ENCODE measurements at places on chromosomes 11 and 22.

GRCh38 chr11:76834151-76834550, 26.6 kb upstream of the ACER3 start:
- DNase-seq: no peak

DNA sequence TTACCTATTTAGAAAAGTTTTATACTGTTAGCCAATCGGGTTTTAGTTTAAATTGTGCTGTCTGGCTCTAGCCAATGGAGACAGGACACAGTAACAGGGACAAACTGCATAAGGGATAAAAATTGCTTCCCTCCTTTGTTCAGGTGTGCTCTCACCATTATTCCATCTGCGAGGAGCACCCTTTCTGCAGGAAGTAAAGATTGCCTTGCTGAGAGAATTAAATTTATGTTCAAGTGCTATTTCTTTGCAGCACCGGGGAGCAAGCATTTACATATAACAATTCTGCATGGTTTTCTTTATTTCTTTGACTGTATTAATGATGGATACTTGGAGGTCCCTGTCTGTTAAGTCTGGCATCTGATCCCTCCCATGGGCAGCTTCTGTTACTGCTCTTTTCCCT, 80.5 kb downstream of the BRD1 start:
- no peak for DNase-seq

DNA sequence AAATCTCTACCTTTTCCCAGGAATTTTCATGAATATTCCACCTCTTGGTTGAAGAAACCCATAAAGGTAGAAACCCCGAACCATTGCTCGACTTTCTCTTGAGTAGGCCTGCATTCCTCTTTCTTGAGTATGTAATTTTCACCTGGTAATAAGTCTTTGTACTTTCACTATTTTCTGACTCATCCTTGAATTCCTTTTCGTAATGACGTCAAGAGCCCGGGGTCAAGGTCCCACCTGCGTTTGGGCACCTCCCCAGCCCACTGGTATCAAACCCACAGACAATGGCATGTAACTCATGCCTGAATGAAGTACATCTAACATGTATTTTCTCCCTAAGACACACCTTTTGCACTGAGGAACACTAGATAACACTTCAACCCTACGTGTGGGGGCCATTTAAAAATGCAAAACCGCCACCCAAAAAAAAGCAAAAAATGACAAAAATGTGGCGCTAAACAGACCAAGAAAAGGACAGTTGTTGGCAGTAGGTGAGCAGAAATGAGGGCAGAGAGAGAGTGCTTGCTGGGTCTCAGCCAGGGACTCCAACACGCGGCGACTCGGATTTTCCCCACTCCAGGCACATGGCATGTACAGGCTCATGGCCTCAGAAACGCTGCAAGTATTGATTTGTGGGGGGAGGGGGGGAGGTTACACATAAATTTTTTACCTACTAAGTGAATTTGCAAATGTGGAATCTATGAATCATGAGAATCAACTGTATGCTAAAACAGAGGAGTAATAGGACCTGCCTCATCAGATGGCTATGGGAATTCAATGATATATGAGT, 4.1 kb upstream of the C11orf24 start:
- DNase-seq: no peak

DNA sequence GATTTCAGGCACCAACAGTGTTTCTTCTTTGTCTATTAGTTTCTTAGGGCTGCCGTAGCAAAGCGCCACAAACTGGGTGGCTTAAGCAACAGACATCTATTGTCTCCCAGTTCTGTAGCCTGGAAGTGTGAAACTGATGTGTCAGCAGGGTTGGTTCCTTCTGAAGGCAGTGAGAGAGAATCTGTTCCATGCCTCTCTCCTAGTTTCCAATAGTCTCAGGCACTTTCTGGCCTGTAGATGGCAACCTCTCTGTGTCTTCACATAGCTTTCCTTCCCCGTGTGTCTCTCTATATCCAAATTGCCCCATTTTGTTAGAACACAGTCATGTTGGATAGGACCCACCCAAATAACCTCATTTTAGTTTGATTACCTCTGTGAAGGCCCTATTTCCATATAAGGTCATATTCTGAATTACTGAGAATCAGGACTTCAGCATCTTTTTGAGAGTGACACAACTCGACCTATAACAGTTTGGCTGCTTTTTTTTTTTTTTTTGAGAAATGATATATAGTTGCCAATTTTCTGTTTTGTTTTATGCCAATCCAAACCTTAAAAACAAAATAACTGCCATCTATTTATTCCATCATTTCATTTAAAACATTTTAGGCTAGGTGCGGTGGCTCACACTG, 108.2 kb downstream of the SLC36A4 start:
- no peak for DNase-seq

GRCh38 chr11:104011044-104011443, 25.4 kb upstream of the DDI1 start:
- DNase-seq: no peak

DNA sequence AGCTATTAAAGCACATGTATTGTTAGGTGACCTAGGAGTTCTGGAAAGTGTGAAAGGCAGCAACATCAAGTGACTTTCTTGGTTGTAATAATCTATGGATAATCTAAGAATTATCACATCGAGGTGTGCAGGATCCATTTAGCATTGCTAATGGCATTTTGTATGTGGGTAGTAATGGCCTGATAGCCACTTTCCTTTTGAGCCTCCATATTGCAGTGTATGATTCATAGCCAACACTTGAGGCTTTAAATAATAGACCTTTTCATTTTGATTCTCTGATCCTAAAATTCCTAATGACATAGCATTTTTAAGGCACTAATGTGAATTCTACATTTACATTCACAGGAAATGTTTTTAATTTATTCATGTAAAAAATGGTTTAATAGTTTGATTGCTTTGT, 759.4 kb downstream of the NELL1 start:
- DNase-seq: no peak

- no peak for DNase-seq
Measured at GRCh38 chr11:75200051-75200450, 40.5 kb upstream of the TPBGL start.

- DNase-seq: no peak
Measured at GRCh38 chr11:70643642-70644041, 245.3 kb downstream of the CTTN start.

DNA sequence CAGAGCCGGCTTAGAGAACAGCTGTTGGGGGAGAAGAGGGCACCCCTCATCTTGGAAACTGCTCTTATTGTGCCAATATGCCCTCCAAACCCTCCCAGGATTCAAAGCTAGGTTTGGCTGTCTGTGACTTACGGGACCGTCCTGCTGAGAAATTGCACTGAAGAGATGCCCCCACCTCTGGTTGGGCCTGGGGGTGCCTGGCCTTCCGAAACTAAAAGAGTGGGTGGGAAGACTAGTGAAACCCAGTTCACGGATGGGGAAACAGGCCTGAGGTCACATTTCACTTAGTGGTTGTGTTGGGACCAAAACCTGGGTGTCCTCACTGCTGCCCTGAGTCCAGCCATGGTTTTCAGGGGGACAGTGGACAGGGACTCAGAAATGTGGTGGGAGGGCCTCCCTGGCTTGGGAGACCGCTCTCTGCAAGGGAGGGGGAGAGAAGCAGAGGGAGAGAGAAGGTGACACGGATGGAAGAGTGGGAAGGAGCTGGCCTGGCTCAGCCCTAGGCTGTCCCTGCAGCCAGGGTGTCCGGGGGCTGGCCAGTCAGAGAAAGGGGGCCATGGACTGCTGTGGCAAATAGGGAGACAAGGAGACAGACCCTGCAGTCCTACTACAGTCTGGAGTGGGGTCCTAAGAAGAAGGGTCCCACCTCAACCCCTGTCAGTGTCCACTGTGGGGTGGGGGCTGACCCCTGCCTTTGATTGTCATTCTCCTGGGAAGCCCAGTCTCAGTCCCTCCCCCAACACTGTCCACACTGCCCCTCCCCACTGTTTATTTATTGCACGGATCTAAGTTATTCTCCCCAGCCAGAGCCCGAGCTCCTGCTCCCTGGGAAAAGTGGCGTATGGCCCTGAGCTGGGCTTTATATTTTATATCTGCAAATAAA, 13.6 kb downstream of the MAFF start:
- DNase-seq: no peak

- DNase-seq: no peak
Measured at GRCh38 chr11:116773203-116774097, 663 bp upstream of the BUD13 start.

- DNase-seq: no peak
Measured at GRCh38 chr11:44949160-44950030, 1.3 kb downstream of the TP53I11 start.

DNA sequence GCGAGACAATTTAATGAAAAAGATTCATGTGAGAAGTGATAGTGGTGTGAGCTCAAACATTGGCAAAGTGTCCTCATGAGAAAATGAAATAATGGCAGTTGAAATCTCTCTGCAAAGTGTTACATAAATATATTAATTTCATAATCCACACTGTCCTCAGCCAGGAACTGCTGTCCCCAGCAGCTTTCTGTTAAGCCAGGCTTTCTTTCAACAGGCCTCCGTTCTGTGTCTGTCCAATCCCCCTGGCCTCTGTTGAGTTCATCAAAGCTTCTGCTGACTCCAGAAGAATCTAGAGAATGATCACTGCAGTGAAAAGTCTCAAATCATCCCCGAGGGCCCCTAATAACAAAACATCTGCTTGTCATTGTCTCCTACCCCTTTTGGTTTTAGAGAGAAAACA, 10.0 kb upstream of the ASCC2 start:
- DNase-seq: no peak

- DNase-seq: no peak
Measured at GRCh38 chr11:68090706-68091105, 30.5 kb downstream of the CHKA start.

- no peak for DNase-seq
Measured at GRCh38 chr11:8956860-8957259, 7.4 kb downstream of the TMEM9B start.

DNA sequence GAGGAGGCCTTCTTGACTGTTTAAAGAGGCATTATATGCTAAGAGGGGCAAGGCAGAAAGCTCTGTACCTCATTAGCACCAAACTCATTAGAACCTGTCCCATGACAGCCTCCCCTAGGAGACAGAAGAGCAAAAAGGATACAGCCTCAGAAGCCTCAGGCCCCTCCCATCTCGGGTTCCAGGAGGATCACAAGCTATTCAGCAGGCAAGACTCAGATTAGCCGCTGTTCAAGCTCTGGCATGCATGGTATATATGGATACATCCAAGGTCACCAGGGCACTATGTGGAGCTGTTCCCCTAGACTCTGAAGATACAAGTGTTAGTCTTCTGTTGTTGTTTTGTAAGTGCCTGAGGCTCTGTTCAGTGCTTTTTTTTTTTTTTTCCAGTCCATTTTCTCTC, 32.1 kb downstream of the ATXN10 start:
- no peak for DNase-seq

DNA sequence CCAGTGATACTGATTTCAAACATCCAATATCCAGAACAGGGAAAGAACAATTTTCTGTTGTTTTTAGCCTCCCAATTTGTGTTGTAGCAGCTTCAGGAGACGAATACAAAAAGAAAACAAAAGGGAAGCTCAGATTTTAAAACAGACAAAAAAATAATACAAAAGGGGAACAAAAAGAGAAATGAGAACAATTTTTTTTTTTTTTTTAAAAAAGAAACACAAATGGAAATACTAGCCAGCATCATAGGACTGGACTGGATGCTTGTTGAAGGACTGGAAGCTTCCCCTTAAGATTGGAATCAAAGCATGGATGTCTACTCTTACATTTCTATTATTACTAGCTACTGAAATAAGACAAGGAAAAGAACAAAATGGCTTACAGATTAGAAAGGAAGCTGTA, 46.5 kb upstream of the SORL1 start:
- DNase-seq: no peak

DNA sequence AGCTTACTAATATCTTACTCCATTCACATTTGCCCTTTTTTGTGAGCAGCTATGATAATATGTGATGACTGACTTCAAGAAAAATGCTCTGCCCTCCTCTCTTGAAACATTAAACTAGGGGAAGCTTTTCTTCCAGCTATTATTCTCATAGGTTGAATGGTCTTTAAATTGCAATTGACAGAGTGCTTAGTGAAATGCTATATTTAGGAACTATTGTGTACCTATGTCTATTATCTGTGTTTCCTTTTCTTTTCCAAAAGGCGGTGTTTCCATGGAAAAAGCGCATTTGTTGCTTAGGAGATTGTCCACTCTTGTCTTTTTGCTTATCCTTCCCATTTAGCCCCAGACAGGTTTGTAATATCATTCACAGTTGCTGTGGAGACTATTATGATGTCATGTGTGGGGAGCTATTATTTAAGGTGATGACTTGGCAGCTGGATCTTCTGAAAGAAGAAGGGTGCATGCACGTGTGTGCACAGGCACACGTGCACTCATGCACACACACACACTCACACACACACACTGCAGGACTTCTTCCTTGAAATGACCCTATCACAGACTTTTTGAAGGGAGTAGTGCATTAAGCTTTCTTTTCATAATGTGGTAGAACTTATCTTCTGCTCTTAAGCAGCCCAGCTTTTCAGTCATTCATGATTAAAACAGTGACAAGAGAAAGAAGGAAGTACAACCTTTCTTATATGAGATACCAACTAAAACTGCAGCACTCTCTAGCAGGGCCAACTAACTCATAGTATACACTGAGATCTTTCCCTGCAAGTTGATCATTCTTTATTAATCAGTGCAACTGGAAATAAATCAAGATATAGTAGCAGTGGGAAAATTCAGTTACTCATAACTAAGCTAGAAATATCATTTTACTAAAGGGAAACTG, 340.8 kb upstream of the MTNR1B start:
- no peak for DNase-seq

GRCh38 chr11:8389029-8389996, 125.6 kb upstream of the LMO1 start:
- DNase-seq: no peak

DNA sequence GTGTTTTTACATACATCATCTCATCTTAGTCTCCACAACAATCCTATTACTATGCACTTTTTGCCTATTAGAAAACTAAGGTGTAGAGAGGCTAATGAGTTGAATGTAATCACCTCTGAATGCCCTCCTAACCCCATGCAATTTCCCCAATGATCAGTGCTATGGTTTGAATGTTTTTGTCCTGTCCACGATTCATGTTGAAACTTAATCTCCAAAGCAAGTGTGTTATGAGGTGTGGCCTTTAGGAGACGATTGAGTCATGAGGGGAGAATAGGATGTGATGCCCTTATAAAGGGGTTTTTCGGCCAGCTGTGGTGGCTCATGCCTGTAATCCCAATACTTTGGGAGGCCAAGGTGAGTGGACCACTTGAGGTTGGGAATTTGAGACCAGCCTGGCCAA, 2.0 kb upstream of the CCDC73 start:
- no peak for DNase-seq

GRCh38 chr11:114172871-114173444, 113.4 kb downstream of the ZBTB16 start:
- no peak for DNase-seq

GRCh38 chr22:35380537-35381423, at the start of gene HMOX1:
Gene HMOX1, plus strand, starts transcription at chr22:35381096. Its CDS starts 78 bp downstream, at chr22:35381174.
- no peak for DNase-seq

DNA sequence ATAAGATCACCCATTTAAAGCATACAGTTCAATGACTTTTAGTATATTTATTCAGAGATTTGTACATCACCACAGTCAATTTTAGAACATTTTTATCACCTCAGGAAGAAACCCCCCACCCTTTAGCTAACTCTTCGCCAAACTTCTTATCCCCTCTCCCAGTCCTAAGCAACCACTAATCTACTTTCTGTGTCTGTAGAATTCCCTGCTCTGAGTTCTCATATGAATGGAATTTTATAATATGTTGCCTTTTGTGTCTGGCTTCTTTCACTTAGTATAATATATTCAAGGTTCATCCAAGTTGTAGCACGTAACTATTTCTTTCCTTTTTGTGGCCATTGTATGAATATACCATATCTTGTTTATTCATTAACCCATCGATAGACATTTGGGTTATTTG, 3.6 kb downstream of the ANKRD13D start:
- DNase-seq: no peak

- no peak for DNase-seq
Measured at GRCh38 chr11:123584186-123584585, 70.2 kb downstream of the SCN3B start.
